ENCODE measurements at places on chromosomes 7 and 10.
A peak's percentile ranks its signal among the peaks of the same experiment; 100 is the strongest.

GRCh38 chr7:127792528-127793342 lies 140.7 kb downstream of the SND1 start:
- no peak for DNase-seq

DNA sequence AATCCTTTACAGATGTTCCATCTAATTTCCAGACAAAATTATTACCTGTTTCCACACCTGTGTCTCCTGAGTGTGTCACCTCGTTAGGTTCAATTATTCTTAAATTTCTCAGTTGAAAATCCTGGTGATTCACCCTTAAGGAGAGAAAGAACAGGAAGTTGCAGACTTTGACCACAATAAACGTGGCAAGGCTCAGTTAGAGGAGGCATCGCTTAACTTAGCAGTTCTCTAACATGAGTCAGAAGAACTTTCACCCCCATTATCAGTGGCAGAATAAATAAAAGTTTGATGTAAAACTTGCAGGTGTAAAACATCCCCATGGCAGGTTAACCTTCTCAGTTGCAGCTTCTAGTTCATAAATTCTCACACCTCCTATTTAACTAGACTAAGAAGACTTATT lies 8.3 kb downstream of the XPNPEP1 start:
- DNase-seq, result no peak

- peak; percentile 20 for DNase-seq
These were observed 1.3 kb downstream of the ZNRF2 start for GRCh38 chr7:30285536-30286284.

DNA sequence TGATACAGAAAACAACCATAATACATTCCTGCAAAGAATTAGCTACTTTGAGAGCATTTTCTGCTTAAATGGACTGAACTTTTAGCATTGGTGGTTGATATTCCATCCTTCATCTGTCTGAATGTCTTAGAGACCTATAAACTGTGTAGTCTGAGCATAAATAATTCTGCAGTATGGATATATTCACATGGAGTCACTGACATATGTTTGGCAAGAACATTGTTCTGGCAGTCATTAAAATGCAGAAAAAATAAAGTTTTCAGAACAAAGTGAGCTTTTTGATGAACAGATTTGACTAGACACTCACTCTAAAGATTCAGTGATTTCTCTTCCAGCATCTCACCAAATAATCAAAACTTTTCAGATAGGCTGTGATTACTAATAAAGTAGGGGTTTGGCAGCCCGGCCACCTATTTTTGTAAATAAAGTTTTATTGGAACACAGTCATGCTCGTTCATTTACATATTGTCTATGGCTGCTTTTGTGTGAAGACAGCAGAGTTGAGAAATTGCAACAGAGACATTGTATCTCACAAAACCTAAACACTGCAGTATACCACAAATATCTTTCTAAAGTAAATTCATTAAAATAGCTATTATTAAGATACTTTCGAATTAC lies 44.1 kb upstream of the RAPGEF5 start:
- no peak for DNase-seq

DNA sequence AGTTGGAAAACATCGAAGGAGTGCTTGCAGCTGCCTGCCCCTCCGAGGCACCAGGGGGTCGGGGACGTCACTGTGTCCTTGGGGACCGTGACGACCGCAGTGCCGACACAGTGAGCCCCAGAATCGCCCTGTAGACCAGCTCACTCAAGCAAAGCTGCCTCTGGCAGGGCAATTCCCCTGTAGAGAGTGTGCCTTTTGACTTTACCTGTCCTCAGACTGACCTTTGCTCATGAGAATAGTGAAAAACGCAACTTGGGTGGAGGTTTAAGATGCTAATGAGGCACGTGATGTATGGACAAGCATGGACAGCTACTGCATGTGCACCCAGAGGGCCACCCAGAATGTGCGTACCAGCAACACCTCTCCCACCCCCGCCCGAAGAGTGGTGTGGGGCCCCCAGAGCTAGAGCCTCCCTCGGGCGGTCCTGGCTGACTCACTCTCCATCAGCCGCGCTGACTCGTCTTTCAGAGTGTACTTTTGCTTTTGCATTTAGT lies 271.9 kb downstream of the ADARB2 start:
- no peak for DNase-seq

DNA sequence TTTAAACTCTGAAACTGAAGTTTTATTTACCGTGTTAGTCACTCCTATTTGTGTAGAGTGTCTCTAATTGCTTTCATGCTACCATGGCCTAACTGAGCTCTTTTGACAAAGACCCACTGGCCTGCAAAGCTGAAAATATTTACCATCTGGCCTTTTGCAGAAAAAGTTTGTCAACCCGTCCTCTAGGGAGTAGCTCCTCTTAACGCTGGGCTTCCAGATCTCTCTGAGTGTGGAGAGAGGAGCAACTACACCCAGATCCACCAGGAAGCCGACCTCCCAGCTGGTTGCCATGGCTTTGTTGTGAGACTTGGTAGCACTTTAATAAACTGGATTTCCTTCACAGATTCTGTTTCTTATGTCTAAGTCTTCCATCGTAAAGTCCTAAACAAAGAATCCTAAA lies 4.2 kb upstream of the C10orf71 start:
- DNase-seq, result no peak

GRCh38 chr7:99997545-99998137 lies 17.8 kb upstream of the ZKSCAN1 start:
- peak; percentile 53 for DNase-seq

DNA sequence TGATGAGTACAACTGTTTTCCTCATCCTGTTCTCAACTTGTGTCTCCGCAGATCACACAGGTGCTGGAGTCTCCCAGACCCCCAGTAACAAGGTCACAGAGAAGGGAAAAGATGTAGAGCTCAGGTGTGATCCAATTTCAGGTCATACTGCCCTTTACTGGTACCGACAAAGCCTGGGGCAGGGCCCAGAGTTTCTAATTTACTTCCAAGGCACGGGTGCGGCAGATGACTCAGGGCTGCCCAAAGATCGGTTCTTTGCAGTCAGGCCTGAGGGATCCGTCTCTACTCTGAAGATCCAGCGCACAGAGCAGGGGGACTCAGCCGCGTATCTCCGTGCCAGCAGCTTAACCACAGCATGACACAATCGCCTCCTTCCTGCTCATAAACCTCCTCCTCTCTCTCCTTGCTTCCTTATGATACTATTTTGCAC lies 126.7 kb upstream of the PRSS58 start:
- no peak for DNase-seq

DNA sequence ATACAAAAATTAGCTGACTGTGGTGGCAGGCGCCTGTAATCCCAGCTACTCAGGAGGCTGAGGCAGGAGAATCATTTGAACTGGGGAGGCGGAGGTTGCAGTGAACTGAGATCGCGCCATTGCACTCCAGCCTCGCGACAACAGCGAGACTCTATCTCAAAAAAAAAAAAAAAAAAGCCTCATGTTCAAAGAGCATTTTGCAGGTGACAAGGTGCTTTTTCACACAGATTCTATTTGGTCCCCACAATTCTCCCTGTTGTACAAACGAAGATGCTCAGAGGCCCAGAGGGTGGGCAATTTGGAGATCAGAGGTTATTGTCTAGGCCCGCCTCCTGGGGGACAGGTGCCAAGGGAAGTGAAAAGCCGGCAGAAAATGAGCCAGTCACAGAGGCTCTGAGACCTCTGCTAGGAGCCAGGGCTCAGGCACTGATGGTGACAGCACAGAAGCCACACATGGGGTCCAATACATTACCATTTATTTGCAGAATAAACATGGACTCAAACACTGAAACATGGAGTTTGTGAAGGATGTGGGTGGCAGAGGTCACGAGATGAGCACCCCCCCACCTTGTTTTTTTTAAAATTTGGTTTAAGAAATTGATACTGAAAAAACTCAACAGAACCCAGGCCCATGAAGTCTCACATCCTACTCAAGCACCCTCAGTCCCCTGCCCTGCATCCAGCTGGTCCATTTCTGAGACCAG lies 882 bp upstream of the GAL3ST4 start:
- no peak for DNase-seq

DNA sequence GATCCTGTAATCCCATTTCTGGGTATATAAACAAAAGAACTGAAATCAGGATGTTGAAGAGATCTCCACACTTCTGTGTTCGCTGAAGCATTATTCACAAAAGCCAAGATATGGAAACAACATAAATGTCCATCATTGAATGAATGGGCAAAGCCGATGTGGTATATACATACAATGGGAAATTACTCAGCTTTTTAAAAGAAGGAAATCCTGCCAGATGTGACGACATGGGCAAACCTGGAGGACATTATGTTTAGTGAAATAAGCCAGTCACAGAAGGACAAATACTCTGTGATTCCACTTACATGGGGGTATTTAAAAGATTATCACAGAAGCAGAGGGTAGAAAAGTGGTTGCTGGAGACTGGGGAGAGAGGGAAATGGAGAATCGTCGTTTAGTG lies 23.9 kb upstream of the FAM107B start:
- no peak for DNase-seq

GRCh38 chr7:102457352-102457924 lies 7.2 kb downstream of the ALKBH4 start:
- no peak for DNase-seq

- no peak for DNase-seq
These were observed 30.1 kb downstream of the TNS3 start for GRCh38 chr7:47551668-47552440.

- DNase-seq, result no peak
These were observed 109.4 kb downstream of the EEPD1 start for GRCh38 chr7:36262309-36263094.

- DNase-seq, result no peak
These were observed 17.3 kb downstream of the CAMK2B start for GRCh38 chr7:44307905-44308595.

Measured in stimulated activated CD8-positive, alpha-beta memory T cell treated with anti-CD3 and anti-CD28 coated beads, Interleukin-2, amount 100 ng/mL, for 1 hour (primary cell).